Effector memory CD4-positive, alpha-beta T cell (primary cell): ENCODE measurements at places on chromosomes 13 and 19.

GRCh38 chr19:4703671-4704316 is 19.8 kb downstream of the DPP9 start:
- no peak for DNase-seq

GRCh38 chr19:3178377-3178972 is at the start of gene S1PR4:
TSS of gene S1PR4 (plus strand) at chr19:3178769. CDS start at chr19:3178793, 24 bp downstream.
- peak; percentile 39 for DNase-seq

DNA sequence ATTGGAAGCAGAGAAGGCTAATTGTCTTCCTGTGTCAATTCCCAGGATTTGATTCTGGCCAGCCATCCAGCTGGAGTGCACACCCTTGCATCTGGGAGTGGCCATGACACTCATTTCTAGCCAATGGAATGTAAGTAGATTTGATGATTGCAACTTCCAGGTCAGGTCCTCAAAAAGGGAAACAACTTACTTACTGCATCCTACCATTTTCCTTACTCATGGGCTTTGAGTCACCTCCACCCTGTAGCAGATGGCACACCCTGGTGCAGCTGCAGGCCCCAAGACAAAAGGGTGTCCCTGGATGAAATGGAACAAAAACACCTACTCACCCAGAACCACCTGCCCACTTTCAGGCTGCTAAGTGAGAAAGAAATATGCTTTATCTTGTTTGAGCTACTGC is 27.3 kb upstream of the MPHOSPH8 start:
- no peak for DNase-seq

DNA sequence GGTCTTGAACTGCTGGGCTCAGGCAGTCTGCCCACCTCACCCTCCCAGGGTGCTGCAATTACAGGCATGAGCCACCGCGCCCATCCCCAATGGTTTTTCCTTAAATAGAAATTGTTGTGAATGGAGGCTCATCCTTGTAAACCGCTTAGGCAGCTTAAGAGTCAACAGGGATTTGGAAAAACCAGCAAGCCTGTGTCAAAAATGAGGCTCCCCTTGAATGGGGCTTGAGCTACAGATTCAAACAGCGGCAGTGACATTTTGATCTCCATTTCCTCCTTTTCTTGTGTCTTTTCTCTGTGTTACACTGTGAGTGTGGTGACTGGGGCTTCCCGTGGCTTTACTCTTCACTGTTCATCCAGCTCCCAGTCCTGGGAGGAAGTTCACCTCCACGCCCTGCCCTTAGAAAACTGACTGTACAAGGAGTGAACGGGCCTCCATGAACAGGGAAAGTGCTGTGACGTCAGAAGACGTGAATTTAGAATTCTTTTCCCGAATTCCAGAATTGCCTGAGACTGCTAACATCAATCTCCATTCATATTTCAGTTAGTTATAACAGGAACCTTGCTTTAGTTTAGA is 15.3 kb upstream of the RAB8A start:
- no peak for DNase-seq
